NCI-H2081 treated with DMSO at 0.1 percent for 48 hours (cell line): ENCODE measurements at places on chromosomes 16 and 17.

- no peak for DNase-seq
Observed at GRCh38 chr17:34386697-34387550, 23.9 kb upstream of the CCL1 start.

GRCh38 chr17:58317421-58318064 lies 11.1 kb downstream of the TSPOAP1 start:
- no peak for DNase-seq

- no peak for DNase-seq
Observed at GRCh38 chr17:6330936-6331335, 104.0 kb downstream of the AIPL1 start.

DNA sequence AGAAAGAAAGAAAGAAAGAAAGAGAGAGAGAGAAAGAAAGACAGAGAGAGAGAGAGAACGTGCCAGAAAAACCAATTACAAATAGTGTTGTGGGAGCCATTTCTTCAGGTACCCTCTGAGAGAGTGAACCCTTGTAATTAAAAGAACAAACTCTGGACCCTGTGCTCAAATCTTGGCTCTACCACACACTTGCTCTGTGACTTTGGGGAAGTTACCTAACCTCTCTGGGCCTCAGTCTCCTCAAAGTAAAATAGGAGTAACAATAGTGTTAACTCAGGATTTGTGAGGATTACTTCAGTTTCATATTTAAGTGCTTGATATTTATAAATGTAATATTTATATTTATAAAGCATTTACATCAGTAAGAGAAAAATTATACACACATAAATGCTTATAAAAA lies 139.8 kb downstream of the GSG1L start:
- no peak for DNase-seq
